ENCODE measurements at places on chromosomes 5 and 9.

DNA sequence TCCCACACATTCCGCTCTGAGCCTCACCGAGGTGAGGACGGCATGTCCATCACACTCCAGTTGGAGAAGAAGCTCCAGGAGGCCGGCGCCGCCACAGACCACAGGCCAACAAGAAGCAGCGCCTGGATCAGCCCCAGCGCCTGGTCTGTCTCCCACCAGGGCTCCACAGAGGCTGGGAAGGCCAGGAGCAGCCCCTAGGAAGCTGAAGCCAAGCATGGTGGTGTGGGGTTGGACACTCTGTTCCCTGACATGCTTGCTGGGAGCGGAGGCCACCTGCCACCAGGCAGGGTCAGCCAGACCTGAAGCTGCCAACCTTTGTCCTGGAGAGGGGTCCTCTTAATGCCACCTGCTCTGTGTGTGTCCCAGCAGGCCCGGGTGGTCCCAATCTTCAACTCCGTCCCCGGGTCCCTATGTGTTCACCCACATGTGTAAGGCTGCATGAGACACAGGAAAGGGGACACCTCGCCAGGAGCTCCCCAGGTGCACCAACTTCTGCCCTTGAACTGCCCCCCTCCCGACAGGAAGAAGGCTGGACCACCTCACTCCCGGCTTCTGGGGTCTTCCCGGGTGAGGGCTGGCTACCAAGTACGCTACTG is 140.1 kb upstream of the PPP1R26 start:
- DNase-seq, result no peak

GRCh38 chr5:8013948-8014710 is 145.2 kb downstream of the MTRR start:
- DNase-seq, result no peak

DNA sequence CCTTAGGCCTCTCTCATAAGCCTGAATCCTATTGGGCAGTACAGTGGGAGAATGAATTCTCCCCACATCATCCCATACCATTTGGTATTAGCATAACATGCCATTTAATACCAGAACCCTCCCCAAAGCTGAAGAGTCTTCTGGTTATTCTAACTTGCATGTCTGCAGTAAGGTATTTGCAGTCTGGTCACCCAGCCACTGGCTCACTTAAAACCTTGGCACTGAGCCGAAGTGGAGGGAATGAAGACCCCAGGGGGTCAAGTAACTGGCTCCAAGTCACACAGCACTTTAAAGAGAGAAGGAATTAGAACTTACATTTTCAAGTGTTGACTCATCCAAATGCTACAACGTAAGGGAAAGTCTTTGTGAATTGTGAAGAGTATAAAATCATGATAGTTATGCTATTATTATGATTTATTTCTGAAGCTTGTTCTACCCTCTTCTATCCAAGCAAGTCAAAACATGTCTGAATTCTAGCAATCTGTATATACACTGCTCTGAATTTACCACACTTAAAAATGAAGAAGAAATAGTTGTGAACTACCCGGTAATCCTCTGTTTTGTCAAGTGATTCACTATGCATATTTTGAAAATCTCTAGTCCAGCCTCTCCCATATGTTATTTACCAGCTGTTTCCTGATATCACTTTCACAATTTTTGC is 28.5 kb downstream of the GLRA1 start:
- DNase-seq, result no peak

DNA sequence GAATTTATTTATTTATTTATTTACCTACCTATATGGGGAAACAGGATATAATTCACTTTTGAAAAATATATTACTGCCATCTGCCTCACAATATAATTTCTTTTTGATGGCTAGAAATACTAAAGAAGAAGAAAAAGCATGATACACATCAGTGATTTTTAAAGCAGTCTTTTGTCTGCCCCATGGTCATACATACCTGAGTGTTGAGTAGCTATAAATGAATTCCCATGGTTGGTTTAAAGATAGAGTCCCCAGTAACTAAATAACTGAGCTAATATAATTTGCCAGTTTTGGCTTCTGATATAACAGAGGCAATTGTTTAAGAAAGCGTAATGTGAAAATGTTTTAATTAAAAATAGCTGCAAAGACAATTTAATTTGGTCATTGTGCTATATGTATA is 447.8 kb downstream of the PDE4D start:
- DNase-seq, result no peak

- no peak for DNase-seq
Measured at GRCh38 chr5:132651838-132652469, 6.0 kb upstream of the IL13 start.

All from substantia nigra (tissue), 51 donors.